ENCODE measurements at places on chromosomes 3 and 15.

DNA sequence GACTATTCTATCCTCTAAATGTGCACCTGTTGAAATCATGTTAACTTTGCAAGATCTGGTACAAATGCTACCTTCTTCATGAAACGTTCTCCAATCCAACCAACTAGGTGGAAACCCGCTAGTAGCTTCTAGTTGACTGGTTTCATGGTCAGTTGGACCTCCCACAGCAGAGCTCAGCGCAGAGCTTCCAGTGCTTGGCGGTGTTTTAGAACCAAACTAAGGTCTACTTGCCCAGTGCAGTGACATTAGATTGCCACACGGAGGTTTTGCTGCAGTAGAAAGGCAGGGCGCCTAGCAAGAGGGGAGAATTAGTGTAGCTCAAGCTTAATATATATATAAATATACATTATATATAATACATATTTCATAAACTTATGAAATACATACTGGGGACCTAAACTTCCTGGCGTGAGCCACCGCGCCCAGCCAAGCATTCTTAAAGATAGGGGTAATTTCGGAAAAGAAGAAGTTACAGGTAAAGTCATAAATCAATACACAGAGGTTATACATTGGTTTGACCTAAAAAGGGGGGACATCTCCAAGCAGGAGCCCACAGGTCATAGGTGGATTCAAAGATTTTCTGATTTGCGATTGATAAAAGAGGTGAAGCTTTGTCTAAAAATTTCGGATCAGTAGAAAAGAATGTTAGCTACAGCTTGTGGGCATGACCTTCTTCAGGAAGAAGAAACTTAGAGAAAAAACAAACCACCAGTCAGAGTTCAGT is 2.1 kb upstream of the OXSR1 start:
- no peak for DNase-seq

- peak; percentile 91 for DNase-seq
These were observed 114.6 kb downstream of the CYP19A1 start for GRCh38 chr15:51223771-51224229.

GRCh38 chr3:62962714-62963113 is 87.5 kb upstream of the CADPS start:
- no peak for DNase-seq

GRCh38 chr3:144127700-144128099 is 156.1 kb downstream of the DIPK2A start:
- no peak for DNase-seq

DNA sequence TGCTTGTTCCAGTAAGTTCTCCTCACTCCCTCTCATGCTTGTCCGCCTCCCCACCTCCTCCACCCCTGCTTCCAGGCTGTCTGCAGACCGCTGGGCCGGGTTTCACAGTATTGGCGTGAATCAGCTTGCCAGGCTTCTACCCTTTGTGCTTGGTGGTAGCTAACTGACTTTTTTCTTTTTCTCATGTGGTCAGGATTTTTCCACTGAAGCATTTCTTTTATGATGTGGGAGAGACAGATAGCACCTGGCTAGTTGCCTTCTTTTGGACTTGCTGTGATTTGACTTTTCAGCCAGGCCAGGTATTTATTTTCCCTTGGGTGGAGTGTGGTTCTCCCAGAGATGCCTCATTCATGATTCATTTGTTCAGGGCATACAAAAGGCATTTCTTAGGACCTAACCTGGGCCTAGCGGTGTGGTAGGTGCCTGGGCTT is 60.6 kb downstream of the ST6GAL1 start:
- no peak for DNase-seq

GRCh38 chr15:87967951-87968350 is 288.6 kb downstream of the NTRK3 start:
- DNase-seq = peak; percentile 51

DNA sequence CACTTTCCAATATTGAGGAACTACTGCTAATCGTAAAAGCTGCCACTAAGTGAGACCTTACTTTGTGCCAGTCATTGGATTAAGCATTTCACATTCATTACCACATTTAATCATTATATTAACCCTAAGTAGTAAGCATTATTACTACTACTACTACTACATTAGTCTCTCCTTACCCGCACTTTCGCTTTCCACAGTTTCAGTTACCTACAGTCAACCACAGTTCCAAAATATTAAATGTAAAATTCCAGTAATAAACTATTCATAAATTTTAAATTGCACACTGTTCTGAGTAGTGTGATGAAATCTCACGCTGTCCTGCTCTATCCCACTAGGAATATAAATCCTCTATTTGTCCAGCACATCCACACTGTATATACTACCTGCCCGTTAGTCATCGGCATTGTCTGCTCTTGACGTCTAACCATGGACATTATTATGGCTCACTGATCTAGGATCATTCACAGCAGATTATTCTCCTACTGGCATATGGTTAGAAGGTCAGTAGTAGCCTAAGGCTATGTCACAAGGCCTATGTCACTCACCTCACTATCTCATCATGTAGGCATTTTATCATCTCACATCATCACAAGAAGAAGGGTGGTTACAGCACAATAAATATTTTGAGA is 121.1 kb downstream of the GSK3B start:
- DNase-seq = no peak

DNA sequence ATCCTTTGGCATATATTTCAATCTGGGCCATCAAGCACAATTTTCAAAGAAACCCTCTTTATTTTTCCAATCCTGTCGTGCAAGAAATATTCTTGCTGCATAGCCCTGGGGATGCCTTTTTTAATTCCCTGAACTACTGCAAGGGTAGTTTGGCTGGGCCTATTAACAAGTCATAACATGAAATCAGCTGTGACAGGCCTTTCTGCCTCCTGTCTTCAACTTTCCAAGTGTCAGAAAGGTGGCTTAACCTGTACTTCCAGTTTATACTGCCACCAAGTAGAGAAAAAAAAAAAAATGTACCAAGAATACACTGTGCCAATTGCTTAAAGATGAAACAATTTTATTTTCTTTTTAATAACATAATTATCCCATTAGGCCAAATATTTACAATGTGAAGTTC is 32.4 kb upstream of the SPPL2A start:
- no peak for DNase-seq

DNA sequence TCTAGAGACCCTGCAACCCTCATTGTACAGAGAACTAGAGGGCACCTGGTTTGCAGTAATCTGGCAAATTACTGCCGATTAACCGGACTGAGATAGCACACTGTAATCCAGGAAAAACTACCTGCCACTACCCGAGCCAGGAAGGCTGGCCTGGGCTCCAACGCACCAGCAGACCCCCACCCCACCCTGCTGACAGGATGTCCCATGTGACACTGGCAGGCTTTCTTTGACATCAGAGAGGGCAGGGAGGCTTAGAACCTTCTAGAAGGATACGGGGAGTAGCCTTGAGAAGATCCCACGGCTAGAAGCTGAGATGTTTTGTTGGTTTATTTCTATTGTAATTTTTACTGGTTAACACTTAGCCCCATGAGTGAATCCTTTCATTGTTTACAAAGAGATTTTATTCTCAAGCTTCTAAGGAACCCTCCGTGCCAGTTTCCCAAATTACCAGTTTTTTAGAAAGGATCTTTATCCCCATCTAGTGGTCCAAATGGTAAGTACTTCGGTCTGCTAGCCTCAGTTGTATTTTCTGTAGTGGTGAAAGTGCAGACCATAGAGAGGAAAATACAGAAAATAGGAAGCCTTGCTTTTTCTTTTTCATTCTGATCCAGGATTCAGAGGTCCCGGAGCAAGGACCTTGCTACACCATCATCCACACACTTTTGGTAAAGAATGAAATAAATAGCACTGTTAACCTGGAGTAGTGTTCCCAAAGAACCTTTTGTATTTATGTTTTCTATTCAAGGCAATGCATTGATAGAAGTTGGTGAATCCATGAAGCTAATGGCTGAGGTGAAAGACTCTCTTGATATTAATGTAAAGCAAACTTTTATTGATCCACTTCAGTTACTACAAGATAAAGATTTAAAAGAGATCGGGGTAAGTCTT is 81.9 kb upstream of the ADAMTSL3 start:
- DNase-seq = peak; percentile 29

DNA sequence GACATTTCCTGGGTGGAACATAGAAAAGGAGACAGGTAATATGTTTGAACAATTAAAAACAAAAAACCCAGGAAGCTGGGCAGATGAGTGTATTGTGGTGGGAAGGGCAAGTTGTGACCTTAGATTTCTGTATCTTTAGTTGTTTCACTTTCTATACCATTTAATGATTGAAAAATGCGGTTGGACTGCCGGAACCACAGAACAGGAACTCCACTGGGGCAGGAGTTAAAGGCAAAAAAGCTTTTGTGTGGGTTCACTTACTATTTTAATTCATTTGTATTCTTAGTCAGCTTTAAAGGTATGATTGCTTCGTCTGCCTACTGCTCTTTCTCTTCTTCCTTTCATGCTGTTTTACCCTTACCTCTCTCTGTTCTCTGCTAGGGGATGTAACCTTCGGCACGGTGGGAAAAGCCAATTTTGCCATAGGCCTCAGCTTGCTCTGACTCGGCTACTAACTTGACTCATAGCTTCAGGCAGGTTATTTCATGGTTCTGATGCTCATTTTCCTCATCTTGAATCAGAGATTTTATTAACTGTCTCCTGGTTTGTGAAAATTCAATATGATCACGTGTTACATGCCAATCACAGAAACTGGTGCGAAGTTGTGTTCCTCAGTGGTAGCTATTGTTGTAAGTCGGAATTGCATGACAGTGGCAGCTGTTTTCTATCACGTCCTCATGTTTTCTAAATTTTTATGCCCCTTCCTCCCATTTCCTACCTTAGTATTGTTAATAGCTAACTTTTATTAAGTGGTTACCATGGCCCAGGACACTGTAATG is 1.6 kb upstream of the MCTP2 start:
- no peak for DNase-seq

- peak; percentile 47 for DNase-seq
These were observed 552.4 kb upstream of the CCDC54 start for GRCh38 chr3:106824856-106825255.

DNA sequence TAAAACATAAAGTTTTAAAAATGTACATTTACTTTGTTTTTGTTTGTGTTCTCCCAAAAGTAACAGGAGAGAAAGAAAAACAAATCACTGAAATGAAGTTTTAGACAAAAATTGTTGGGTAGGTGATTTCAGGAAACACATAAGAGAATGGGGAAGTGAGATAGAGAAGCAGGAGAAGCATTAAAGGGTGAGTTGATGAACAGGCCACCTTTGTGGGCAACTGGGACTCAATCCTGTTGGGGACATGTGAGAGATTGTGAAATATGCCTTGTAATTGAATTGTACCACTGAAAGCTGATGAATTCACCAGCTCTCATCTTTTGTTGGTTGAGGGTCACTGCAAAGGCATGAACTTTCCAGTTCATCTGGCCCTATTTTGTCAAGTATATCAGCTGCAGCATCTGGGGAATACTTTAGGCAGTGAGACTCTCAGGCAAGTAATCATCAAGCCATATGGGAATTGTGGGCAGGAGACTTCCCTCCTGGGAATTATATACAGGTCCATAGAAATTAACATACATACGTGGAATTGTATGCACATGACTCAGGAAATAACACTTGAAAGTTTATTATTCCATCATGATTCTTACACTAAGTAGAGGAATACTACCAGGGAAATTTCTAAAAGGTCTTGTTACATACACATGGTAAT is 181.0 kb downstream of the ZBBX start:
- DNase-seq = peak; percentile 45

- DNase-seq = peak; percentile 75
These were observed 1122.0 kb upstream of the ALCAM start for GRCh38 chr3:104244680-104245220.

GRCh38 chr3:131772269-131773026 is 262.4 kb downstream of the CPNE4 start:
- no peak for DNase-seq

GRCh38 chr15:73723191-73723590 is 30.0 kb downstream of the INSYN1 start:
- no peak for DNase-seq

DNA sequence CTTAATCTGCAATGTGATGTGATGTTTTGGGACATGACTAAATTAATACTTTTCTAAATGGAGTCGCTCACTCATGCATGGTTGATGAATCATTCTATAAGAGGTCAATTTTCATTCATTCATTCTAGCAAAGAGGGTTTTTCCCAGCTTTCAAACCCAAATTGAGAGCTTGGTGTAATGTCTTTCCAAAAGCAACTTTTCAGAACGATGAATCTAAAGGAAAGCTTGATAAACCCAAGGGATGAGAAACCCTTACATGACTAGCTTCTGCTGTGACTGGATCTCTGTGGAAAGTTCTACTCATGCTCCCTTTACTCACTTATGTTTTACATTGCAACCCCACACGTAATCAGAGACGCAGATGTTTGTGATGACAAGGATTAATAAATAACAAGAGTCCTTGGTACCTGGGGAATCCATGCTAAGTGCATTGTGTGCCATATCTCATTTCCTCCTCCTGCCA is 47.7 kb downstream of the PDZRN3 start:
- peak; percentile 53 for DNase-seq

GRCh38 chr3:139388077-139388476 is 1.4 kb downstream of the COPB2 start:
- no peak for DNase-seq

DNA sequence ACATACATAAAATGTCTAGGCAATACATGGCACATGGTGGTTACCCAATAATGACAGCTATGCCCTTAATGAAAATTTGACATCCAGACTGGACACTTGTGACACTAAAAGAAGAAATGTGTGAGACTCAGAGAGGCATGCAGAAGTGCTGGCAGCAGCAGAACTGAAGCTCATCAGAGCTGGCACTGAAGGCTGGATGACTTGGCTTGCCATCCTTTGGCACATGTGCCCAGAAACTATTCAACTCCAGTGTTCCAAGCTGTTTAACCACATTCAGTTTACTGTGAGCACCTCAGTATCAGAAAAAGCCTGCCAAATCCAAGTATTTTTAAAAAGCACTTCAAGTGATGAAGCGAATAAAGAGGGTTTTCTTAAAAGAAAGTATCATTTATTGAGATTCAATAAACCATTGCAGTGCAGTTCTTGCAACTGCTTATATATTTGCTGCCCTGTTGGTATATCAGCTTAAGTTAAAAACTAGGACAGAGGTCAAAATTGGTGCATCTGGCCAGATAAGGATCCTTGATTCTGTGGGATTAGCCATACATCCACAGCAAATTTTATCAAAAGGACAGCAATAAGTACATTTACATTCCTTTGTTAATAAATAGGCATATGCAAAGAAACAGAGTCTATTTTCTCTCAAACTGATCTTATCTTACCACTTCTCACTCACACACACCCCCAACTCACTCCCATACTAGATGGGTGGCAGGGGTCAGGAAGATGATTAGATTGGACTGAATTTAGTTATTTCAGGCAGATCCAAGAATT is 15.8 kb downstream of the IGSF11 start:
- DNase-seq = no peak

Measured in fibroblast of skin of abdomen (primary cell).